ENCODE measurements at places on chromosomes 11 and 22.

GRCh38 chr22:27405672-27406388, 395.7 kb downstream of the MN1 start:
- DNase-seq = no peak

GRCh38 chr11:71986131-71986530, 12.6 kb upstream of the IL18BP start:
- DNase-seq = no peak

GRCh38 chr11:72160319-72160718, 24.8 kb downstream of the FOLR3 start:
- DNase-seq = no peak

DNA sequence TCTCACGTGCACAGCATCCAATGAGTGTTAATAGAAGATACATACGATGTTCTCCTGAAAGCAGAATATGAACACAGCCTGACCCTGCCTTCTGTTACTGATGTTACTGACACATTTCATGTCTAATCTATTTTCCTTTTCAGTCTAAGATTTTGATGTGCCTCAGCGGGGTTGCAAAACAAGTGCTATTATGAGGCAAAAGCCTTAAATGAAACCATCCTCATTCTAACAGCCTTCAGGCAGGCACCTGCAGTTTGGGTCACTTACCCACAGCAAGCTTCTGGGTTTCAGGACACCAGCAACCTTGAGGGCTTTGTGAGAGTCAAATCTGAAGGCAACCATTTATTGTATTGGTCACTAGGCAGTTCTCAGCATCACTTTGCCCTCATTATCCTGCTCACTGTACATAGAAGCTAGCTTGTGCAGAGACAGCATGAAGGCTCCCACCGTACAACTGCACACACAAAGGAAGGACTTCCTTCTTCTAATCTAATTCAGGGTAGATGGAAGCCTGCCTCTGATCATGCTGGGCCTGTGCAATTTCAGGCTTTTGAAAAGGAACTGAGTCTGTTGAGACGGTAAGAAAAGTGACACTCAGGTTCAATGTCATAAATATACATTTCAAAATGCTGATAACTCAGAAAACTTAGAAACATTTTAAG, 183.2 kb upstream of the PITPNB start:
- DNase-seq = no peak

- DNase-seq = no peak
Observed at GRCh38 chr22:44648085-44648820, 53.8 kb upstream of the PRR5 start.

DNA sequence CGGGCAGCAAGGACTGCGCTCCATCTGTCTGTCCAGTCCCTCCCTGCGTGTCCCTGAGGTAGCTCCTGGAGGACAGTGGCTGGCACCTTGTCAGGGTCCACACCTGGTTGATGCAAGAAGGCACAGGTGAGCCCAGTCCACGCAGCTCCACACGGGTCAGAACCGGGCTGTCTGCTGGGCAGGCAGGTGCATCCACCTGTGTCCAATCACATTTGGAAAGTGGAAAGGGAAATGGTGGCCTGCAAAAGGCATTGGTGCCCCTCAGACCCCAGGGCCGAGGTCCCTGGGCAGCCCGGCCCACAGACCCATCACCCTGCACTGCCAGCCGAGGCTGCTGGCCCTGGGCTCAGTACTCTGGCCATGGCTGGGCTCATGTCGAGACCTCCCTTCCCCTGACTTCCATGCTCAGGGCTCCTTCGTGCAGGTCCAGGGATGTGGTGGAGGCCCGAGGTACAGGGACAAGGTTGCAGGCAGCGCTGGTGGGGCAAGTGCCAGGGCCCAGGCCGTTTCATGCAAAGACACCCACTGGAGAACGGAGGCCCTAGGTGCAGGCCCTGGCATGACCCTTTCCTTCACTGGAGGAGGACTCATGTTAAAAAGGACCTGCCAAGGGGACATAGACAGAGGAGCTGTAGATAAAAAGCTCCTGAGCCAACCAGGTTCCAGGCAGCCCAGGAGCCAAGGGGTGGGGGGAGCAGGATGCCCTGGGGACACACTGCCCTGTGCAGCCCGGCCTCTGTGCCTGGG, 38.9 kb upstream of the TH start:
- no peak for DNase-seq

GRCh38 chr22:49881856-49882255, 28.2 kb downstream of the ZBED4 start:
- no peak for DNase-seq
